ENCODE measurements at places on chromosomes 11 and 22.
A peak's percentile ranks its signal among the peaks of the same experiment; 100 is the strongest.

GRCh38 chr22:48188231-48188721, 1425.8 kb downstream of the TBC1D22A start:
- DNase-seq, result peak; percentile 55

DNA sequence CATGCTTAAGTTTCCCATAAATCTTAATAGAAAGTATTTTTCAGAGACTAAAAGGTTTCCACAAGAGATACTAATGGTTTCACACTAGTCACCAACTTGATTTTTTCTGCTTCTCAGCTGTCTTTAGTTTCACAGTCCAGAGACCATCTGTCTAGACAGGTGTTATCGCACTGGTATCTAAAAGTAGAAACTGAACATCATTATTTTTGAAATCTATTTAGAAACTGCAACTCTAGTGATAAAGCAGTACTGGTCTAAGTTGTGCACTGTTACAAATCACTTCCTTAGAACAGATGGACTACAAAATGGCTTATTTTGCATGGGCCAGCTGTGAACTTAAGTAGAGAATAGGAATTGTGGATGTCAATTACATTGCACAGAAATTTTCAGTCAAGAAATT, 78.0 kb downstream of the CNTN5 start:
- DNase-seq, result no peak

- DNase-seq, result no peak
Measured at GRCh38 chr11:12189543-12190235, 79.3 kb downstream of the MICAL2 start.

- DNase-seq, result no peak
Measured at GRCh38 chr11:33321422-33321821, 64.2 kb downstream of the HIPK3 start.

DNA sequence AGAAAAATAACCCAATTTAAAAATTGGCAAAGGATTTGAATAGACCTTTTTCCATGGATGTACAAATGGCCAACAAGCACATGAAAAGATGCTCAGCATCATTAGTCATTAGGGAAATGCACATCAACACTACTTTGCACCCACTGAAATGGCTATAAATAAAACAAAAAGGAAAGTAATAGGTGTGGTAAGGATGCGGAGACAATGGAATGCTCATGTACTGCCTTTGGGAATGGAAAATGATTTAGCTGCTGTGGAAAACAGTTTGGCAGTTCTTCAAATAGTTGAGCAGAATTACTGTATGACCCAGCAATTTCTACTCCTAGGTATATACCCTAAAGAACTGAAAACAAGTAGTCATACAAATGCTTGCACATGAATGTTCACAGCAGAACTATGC, 37.4 kb downstream of the LARGE2 start:
- DNase-seq, result no peak

DNA sequence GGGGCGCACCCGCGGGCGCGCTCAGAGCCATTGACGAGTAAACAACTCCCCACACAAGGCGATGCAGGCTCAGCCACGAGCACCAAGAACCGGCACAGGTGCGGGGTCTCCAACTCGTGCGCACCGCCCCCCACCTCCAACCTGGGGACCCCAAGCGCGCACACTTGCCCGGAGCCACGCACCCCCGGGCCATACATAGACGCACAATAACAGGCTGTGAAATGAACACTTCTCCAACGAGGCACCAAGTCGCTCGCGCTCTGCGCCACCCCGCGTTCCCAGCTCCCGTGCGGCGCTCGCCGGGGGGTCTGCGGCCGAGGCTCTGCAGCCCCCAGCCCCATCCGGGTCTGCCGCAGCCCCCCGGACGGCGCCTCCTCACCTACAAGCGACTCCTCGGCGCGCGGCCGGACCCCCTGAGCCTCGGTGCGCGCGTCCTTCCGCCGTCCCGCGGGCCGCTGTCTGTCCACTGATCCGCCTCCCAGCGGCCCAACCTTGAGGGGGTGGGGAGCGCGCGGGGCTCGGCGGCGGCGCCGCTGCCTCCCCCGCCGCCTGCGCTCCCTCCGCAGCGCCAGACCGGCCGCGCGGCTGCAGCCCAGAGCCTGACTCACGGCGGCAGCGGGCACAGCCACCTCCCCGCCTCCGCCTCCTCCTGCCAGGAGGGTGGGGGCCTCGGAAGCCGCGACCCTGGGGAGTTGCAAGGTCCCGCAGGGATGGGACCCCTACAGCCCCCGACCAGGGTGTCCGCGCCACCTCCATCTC, 1.6 kb downstream of the IFITM10 start:
- no peak for DNase-seq

DNA sequence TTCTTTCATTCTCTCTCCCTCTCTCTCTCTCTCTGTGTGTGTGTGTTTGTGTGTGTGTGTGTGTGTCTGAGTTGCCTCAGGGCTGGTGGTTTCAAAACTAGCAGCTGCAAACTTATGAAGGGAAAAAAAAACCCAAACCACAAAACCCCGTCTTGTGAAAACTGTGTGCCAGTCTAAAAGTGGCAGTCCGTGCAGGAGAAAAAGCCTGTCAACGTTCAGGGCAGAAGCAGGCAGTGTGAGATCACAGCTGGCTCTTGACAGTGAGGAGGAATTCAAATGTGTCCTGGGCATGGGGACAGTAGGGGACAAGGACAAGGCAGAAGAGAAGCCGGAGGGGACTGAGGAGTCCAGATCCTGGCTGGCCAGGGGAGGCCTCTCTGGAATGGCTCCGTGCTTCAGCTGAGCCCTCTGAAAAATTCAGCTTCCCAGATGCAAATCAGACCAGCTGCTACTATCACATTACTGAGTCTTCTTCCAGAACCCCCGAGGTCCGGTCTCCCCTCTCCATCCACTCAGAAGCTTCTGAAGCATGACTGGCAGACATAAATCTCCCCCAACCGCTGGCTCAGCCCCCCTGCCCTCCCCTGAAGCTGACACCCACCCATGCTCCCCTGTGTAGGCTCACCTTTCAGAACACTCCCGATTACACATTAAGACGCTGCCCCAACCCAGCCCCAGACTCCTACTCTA, 31.9 kb downstream of the FLI1 start:
- no peak for DNase-seq

DNA sequence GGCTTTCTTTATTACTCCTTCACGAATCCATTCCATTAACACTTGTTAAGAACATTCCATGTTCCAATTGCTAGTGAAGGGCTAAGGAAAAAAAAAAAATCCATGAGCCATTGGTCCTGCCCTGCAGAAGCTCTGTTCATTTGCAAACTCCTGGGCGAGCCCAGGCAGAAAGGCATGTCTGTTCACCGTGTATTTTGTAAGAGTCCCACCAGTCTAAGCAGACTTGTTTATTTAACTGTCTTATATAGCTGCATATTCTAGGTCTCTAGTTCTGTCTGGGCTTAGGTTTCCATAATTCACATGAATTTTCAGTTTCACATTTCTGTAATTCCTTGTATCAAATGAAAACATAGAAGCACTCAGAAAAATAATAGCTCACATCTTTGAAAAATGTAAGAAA, 97.4 kb upstream of the POU2AF2 start:
- no peak for DNase-seq

- DNase-seq, result no peak
Measured at GRCh38 chr22:26660961-26661578, 3.7 kb downstream of the MIAT start.

DNA sequence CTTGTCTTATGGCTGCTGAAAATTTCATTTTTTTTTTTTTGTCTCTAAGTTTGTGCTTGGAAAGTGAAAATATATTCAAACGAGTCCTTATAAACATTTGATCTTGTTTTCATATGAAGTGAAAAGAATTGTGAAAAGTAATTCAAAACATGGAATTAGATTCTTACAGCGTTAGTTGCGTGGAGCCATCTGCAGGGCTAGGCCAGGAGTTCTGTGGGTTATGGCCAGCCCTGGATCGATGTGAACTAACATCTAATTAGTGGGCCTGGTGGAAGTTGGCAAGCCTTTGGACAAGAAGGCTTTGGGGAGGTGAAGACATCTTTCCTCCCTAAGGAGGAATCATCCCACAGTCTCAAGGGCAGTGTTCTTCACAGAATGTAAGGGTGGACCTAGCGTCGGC, 37.2 kb downstream of the PARVA start:
- no peak for DNase-seq

DNA sequence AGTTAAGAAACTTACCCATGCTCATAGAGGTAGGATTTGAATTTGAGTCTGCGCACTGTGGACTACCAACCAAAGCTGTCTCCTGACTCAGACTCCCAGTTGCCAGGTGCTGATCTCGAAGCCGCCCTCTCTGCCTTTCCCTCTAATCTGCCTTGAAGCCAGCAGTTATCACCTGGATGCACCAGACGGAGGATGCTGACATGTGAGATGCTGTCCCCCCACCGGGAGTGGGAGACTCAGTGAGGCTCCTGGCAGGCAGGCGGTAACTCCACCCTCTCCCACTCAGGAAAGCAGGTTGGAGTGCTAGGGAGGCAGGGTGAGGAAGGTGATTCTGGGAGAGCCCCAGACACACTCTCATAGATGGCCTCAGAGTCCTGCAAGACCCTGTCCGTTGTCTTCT, 40.4 kb downstream of the KIAA1671 start:
- DNase-seq, result no peak

DNA sequence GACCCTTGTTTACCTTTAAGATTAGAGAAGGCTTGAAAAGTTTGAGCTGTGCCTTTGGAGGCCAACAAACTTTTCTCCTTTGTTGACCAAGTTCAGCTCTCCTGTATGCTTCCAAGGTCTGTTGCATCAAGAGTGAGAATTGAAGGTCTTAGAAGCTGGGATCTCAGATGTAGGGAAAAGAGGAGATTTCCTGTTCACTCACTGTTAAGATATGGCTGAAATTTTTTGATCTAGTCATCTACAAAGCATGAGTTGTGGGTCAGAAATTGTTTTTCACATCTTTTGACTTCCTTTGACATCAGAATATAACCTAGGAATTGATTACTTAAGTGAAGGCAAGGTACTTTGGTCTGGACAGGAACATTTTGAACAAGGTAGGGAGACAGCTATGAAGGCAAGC, 12.1 kb downstream of the OR51B4 start:
- DNase-seq, result no peak

DNA sequence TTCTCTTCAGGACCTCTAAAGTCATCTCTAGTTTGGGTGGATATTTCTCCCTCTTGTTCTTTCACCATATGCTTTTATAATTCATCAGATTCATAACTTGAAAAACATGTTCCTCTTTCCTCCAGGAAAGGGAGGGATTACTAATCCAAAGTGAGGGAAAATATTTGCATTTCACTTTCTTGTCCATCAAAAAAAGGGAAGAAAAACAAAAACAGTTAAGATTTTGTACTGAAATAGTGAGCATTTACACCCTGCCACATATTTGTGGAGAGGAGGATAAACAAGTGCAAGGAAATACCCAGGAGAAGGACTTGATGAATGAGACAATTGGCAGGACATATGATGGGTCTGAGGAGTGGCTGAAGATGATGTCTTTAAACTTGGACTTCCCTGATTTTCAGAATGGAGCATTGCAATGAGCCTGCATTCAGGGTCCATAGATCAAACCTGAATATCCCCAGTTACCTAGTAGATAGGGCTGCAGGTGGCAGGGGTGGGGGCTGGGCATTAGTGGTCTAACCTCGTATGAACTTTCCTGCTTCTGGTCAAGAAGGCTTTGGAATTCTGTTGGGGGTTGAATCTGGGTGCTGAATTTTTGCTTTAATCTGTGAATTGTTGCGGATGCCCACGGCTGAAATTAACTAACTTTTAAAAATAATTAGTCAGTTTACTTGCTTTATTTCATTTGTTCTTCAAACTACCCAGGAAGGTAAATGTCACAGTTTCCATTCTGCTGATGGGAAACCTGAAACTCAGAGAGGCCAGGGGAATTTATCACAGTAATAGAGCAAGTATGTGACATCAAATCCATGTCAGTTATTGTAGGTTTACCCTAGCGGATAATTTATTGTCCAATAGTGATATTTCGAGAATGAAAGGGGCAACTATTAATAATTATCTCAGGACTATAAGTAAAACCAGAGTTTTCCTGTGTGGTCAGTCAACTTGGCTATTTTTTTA, 36.9 kb upstream of the TMEM123 start:
- DNase-seq, result no peak

GRCh38 chr11:35606206-35606605, 12.1 kb upstream of the FJX1 start:
- no peak for DNase-seq

DNA sequence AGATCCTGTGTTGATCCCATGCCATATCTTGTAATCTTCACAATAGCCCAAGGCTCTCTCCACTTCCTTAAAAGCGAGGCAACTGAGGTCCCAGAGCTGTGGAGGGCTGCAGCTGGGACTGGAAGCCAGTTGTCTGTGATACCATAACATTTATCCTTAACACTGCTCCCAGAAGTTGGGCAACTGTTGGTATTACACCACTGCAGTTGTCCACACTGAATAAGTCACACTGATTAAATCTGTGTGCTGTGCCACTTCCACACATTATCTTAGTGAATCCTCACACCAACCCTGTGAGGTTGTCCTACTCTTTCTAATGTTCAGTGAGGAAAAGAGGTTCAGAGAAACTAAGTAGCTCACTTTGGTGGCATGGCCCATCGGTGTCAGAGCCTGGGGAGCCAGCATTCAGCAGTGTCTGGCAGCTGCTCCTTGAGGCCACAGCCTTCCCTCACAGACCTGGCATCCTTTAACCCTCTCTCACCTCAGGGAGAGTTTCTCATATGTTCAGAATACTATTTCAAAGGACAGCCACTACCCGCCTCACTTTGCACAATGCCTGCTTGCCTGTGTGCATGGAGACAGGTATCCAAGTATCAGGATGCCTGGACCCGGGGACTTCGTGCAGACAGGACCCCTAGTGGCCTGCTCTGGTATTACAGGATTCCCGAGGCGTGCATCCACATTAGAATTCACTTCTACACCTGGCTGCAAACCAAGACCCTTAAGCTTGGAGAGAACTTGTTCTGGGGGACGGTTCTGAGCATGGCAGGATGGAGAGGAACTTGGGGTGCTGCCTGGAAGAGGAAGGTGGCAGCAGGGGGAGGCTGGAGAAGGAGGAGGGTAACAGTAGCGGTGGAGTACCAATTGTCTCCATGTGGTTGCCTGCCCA, 221.9 kb upstream of the TBCEL start:
- peak; percentile 75 for DNase-seq

DNA sequence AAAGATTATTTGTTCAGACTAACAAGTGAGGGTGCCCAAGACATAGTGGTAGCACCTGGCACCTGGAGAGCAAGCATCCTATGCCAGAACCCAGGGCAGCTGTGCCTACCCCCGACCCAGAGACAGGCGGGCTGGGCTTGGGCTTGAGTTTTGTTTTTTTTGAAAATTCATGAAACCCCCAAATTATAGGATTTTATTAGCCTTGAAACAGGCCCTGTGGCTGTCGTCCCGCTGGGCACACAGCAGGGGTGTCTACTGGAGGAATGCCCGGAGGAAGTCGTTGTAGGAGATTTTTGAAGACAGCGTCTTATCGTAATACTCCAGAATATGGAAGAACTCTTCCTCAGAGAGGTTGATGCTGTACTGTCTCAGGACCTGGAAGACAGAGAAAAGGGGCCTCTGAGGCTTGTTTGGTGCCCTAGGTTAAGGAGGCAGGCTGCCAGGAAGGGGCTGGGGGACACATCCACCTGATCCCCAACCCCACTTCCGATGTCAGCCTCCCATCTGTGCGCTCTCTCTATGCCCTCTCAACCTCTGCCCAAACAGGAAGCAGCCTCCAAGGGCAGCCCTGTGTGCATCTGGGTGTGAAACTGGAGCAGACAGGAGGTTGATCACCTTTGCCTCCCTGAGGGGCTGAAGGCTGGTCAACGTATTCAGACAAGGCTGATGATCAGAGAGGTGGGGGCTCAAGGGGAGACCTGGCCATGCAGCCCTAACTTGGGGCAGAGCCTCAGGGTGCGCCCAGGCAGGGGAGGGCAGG, 117.0 kb downstream of the MPPED1 start:
- no peak for DNase-seq

- no peak for DNase-seq
Measured at GRCh38 chr11:115724666-115725065, 220.5 kb upstream of the CADM1 start.

- DNase-seq, result no peak
Measured at GRCh38 chr11:57434640-57435546, 8.0 kb upstream of the SLC43A3 start.

All from activated CD8-positive, alpha-beta memory T cell treated with anti-CD3 and anti-CD28 coated beads for 24 hours (primary cell).